ENCODE measurements at places on chromosomes 11 and 22. TPM values are rescaled to one million over a fixed set of nuclear protein-coding genes. Genes with fewer than 3 reads are reported as not detected.
A peak's percentile ranks its signal among the peaks of the same experiment; 100 is the strongest.

- peak; percentile 75 for DNase-seq
Measured at GRCh38 chr22:29359469-29359868, 28.9 kb downstream of the AP1B1 start.

- no peak for DNase-seq
Measured at GRCh38 chr22:48558016-48558415, 1269.7 kb downstream of the BRD1 start.

GRCh38 chr11:131160846-131161245 lies 209.6 kb upstream of the NTM start:
- no peak for DNase-seq

The PGA4 gene
- total RNA-seq: 0.65 TPM

The OR51E2 gene
- not detected for total RNA-seq

DNA sequence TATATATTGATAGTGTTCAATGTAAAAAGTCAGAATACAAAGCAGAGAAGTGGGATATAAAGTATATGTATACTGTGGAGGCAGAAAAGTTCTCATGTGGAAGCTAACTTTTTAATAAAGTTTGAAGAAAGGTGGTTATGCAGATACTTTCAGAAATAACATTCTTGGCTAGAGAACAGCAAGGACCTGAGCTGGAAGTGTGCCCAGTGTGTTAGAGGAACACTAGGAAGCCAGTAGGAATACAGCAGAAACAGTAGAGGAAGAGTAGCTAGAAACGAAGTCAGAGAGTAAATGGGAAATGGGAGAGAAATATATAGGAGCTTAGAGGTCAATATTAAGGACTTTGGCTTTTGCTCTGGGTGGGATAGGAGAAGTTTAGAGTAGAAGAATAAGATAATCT lies 464.9 kb upstream of the CCDC90B start:
- no peak for DNase-seq

GRCh38 chr22:19577422-19577966 lies 53.3 kb upstream of the CLDN5 start:
- no peak for DNase-seq

Data from adrenal gland (tissue), 19 donors.